ENCODE measurements at places on chromosomes 13 and 19. TPM values are rescaled to one million over a fixed set of nuclear protein-coding genes. Genes with fewer than 3 reads are reported as not detected.

Gene PPAN
- 81.9 TPM for polyA plus RNA-seq

Gene ARHGEF18
- polyA plus RNA-seq = 14.6 TPM

Gene NLRP4
- not detected for polyA plus RNA-seq

Gene CILP2
- 4.0 TPM for polyA plus RNA-seq

Gene ZNF285
- polyA plus RNA-seq = 1.3 TPM

Gene KCTD12
- 3.3 TPM for polyA plus RNA-seq

Gene ZNF709
- polyA plus RNA-seq = 0.82 TPM

Gene STOML3
- not detected for polyA plus RNA-seq

Measured in GM23338 (cell line).